Stimulated activated CD8-positive, alpha-beta memory T cell treated with anti-CD3 and anti-CD28 coated beads, Interleukin-4, amount 100 ng/mL, for 48 hours (primary cell): ENCODE measurements at places on chromosomes 13 and 19.

DNA sequence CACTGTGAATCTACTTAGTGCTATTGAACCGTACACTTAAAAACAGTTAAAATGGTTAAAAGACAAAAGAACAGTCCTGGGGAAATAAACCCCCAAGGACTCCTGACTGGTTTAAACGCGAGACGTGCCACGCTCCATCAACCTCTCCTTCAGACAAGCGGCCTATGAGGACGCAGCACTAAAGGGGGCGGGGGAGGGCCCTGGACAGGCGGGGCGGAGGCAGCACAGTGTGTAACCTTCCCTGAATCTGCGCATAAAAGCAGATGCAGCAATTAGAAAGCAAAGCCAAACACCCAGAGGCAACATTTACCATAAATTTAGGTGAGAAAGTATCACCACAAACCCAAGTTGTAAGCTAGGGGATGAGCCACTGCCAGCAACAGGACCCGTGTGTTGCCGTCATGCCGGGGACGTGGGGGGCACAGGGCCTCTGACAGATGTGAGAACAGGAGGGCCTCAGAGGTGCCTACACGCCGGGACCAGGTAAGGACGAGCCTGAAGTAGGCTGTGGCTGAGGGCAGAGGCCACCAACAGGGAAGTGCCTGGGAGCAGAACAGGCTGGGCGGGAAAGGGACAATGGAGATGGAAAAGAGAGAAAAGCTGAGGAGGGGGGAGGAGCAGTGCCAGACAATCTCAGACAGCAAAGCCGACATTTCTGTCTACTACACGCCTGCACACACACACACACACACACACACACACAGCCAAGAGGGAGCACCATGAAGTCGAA, 15.3 kb upstream of the ADPRHL1 start:
- DNase-seq: no peak

DNA sequence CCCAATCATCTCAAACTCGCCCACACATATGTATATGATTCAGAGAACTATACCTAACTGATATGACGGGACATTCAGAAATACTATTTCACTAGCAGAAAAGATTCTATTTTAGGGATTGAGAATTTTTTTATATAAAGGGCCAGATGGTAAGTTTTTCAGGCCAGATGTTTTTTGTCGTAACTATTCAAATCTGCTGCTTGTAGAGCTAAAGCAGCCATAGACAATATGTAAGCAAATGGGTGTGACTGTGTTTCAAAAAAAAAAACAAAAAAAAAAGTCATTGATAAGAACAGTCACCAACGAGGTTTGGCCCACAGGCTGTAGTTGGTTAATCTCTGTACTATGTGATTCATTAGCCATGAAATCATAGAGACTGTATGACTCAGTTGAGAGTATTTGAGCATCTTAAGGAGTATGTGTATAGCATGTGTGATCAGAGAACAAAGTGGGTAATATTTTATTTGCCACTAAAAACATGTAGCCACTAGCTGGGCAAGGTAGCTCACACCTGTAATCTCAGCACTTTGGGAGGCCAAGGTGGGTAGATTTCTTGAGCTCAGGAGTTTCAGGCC, 2724.7 kb downstream of the PCDH9 start:
- DNase-seq: no peak

GRCh38 chr13:35695448-35695770, 218.9 kb upstream of the MAB21L1 start:
- no peak for DNase-seq

GRCh38 chr19:55253842-55254624, 4.8 kb downstream of the PPP6R1 start:
- peak; percentile 72 for DNase-seq

DNA sequence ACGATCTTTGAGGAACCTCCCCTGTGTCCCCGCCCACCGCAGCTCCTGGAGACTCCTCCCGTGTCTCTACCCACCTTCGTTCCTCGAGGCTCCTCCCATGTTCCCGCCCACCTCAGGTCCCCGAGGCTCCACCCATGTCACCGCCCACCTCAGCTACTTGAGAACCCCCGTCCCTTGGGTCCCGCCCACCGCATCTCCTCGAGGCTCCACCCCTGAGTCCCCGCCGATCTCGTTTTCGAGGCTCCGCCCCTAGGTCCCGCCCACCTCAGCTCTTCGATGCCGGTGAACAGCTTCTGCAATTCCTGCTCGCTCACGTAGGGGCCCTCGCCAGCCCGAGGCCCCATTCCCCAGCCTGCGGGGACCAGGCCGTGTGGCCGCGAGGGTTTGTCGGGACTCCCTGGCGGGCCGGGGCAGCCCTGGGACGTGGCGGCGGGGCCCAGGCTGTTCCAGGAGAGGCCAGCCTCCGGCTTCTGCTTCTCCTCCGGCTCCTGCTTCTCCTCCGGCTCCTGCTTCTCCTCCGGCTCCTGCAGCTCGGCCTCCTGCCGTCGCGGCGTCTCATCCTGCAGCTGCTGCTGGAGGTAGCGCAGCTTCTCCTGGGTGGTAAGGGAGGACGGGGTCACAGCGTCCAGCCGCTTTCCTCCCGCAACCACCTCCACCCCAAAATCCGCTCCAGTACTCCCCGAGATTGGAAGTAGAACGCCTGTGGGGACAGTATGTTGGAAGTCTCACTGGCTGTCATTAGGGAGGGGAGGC, 16.7 kb downstream of the TSKS start:
- DNase-seq: peak; percentile 85

- no peak for DNase-seq
Measured at GRCh38 chr19:38204728-38205127, 19.3 kb downstream of the DPF1 start.

DNA sequence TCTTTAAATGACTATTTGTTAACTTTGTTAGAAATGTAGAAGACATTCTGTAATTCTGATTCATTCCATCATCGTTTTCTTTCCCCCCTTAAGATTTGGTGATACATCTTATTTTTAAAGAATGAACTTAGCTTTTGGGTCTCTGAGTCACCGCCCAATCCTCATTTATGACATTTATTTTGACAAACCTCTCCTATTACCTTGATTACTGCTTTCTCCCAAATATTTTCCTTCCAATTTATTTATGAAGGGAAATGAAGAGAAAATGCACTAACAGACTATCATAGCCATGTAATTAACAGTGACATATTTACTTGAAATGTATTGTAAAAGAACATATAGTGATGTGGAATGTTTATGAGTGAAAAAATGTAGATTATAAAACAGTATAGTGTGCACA, 241.6 kb downstream of the DCLK1 start:
- DNase-seq: no peak

DNA sequence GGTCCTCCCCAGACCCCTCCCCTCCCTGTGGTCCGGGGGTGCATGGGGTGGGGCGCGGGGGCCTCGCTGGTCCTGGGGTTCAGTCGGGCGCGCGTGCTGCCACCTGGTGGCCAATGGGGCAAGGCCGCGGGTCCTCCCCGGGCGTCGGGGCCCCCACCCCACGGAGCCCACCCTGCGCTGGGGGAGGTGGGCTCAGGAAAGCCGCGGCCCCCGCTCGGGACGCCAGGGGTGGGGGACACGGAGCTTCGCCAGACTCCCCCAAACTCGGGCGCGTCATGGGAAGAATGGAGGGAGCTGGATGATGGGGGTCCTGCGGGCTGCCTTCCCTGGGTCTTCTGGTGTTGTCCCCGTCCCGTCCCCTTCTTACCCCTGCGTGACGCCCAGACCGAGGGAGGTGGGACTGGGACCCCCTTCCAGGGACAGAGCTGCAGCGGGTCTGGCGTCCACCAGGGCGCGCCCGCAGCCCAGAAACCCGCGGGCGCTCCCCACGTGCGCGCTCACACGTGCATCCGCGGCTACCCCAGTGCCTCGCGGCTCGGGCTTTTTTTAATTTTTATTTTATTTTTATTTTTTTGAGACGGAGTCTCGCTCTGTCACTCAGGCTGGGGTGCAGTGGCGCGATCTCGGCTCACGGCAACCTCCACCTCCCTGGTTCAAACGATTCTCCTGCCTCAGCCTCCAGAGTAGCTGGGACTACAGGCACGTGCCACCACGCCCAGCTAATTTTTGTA, 19.8 kb upstream of the TCF3 start:
- peak; percentile 79 for DNase-seq

DNA sequence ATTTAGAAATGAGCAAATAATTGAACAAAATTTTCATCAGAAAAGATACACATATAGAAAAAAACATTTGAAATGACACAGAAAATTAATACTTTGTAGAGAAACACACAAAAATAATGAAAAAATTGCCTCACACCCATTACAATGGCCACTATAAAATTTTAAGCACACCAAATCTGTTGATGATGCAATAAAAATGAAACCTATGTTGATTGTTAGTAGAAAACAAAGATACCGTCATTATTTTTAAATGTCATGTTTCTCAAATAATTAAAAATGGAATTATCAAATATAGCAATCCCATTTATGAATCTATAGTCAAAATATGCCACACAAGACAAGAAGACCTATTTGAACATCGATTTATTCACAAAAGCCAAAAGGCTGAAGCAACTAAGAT, 90.5 kb downstream of the ZNF708 start:
- no peak for DNase-seq

GRCh38 chr13:87295636-87296035, 375.5 kb upstream of the SLITRK5 start:
- no peak for DNase-seq

- DNase-seq: no peak
Measured at GRCh38 chr19:13892870-13893269, 13.0 kb downstream of the BRME1 start.

- DNase-seq: no peak
Measured at GRCh38 chr13:92256211-92256610, 857.8 kb downstream of the GPC5 start.

GRCh38 chr13:33761740-33762139, 56.2 kb upstream of the RFC3 start:
- no peak for DNase-seq

DNA sequence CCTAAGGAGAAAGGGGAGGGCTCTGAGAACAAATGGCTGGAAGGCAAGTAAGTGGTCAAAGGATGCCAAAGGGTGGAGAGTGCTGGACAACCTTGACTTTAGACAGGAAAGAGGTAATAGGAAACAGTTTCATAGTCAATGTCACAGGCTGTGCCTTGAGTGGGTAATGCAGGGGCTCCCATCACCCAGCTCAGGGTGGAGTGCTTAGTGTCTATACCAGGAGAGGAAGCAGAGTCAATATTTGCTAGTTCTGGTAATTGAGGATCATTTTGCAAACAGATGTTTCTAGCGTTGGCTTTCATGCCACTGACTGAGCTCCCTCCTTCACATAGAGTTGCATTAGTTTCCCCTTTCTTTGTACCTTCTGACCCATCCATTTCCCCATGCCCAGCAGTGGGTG, 64.6 kb upstream of the KL start:
- no peak for DNase-seq

DNA sequence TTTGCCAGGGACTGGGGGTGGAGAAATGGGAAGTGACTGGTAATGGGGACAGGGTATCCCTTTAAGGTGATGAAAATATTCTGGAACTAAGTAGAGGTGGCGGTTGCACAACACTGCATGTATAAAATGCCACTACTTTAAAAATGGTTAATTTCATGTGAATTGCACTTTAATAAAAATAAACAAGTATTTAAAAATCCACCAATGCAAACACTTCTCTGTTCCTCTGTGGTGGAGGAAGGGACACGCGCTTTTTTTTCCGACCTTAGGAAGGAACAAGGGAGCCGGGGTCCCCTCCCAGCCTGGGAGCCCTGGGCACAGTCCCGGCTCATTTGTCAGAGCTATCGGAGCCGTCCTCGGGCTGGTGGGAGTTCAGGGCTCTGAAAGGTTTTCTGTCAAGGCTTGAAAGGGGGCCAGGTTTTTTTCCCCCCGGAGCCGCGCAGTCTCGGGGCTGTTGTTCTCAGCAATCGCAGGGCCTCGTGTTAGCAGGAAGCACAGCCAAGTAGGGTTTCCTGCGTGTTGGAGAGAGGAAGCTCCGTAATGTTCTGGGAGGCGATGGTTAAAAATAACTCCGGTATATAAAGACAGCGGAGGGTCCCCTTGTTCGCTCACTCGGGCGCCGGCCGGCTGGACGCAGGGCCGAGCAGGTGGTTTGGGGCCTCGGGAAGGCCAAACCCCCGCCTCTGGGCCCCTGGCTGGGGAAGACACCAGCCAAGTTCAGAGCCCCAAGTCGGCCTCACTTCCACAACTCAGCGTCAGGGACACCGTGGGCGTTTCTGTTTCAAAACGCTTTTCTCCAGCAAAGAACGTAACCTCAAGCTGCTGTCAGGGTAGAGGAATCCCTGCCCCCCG, 41.2 kb upstream of the KLF2 start:
- peak; percentile 88 for DNase-seq

GRCh38 chr19:11180346-11180745, 17.0 kb downstream of the KANK2 start:
- DNase-seq: no peak

GRCh38 chr19:35807633-35808032, 5.0 kb downstream of the PRODH2 start:
- DNase-seq: no peak

DNA sequence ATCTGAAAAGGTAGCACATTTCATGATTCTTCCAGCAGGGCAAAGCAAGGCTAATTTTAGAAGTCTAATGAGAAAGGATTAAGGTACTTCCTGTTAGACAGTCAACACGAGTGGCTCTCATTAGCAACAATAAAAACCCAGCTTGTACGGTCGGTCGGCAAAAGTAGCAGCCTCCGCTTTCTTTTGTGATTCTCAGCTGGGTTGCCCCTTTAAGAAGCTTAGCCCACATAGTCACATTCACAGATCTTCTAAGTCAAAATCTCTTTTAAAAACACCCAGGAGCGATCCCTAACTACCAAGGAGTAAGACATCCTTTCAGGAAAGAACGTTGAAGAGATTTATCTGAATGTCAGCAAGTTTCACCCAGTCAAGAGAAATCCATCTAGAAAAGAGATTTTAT, 684.8 kb downstream of the DIAPH3 start:
- DNase-seq: no peak

DNA sequence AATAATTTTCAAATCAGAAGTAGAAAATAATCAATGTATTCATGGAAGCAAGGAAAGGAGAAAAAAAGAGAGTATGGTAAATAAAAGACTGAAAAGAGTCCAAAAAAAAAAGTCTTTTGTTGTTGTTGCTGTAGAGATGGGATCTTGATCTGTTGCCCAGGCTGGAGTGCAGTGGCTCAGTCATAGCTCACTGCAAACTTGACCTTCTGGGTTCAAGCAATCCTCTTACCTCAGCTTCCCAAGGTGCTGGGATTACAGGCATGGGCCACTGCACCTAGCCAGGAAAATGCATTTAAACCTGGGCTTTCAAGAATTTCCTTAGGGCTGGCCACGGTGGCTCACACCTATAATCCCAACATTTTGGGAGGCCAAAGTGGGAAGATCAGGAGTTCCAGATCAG, 7.0 kb upstream of the MAP3K10 start:
- DNase-seq: no peak

- DNase-seq: no peak
Measured at GRCh38 chr19:33864311-33864850, 67.7 kb downstream of the KCTD15 start.

DNA sequence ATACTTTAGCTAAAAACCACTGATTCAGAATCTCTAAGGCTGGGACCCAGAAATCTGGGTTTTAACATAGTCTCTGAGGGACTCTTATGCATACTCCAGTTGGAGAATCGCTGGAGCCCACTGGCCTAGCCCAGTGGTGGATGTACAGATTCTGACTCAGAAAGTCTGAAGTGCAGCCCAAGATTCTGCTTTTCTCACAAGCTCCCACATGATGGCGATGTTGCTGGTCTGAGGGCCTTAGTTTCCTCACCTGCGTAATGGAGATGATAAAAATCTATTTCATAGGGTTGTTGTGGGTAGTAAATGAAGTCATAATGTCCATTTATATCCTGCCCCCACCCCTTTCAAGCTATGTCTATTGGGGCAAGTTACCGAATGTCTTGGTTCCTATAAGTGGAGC, 7.7 kb upstream of the CDADC1 start:
- peak; percentile 54 for DNase-seq

- no peak for DNase-seq
Measured at GRCh38 chr13:101514695-101515275, 62.3 kb downstream of the ITGBL1 start.

GRCh38 chr13:96214824-96215445, 125.0 kb downstream of the HS6ST3 start:
- no peak for DNase-seq
